AML-193 (cell line): ENCODE measurements at places on chromosomes 16 and 17.

GRCh38 chr16:56368545-56368944, 56.8 kb downstream of the AMFR start:
- no peak for DNase-seq

- DNase-seq = no peak
Observed at GRCh38 chr17:28173801-28174200, 131.3 kb downstream of the NLK start.

GRCh38 chr17:76726776-76727718, at the start of gene METTL23:
Gene METTL23 (plus strand): TSS chr17:76726839. CDS start chr17:76729711, 2,872 bp downstream.
- DNase-seq = peak; percentile 53

DNA sequence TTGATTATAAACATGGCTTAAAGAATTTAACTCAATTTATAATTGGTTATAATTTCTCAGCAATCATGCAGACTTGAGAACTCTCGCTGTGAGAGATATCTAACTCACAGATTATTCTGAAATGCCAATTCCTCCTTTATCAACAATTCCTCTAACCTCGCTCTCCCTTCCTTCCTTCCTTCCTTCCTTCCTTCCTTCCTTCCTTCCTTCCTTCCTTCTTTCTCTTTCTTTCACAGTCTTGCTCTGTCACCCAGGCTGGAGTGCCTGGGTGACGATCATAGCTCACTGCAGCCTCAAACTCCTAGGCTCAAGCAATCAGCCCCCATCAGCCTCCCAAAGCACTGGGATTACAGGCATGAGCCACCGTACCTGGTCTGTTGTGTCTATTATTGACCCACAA, 42.4 kb downstream of the CHD9 start:
- DNase-seq = no peak

DNA sequence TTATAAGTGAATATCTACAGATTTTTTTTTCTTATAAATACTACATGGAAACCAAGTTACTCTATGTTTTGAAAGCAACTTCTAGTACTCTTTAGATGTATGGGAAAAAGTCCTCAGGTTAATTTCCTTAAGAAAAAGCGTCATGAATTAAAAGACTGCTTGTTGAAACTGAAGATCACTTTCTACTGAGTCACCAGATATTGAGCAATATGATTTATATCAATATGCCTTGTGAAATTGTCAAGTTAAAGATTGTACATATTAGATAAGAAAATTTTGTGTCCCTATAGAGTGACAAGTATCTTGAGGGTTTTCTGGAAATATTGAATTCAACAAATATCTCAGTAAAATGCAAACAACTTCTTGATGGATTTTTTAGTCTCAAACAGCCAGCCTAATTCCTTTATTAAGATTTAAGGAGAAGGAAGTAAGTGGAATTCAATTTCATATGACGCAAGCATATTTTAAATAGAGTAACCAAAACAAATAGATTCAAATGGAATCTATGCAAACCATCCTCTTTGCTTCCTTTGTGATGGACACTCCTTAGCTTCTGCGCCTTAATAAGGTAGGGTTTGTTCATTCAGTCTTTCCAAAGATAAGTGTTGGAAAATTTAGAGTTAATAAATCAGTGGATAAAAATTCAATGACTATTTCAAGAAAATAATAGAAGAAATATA, 16.6 kb downstream of the KRT12 start:
- DNase-seq = no peak

- no peak for DNase-seq
Observed at GRCh38 chr17:62657145-62657665, 29.7 kb downstream of the MRC2 start.

DNA sequence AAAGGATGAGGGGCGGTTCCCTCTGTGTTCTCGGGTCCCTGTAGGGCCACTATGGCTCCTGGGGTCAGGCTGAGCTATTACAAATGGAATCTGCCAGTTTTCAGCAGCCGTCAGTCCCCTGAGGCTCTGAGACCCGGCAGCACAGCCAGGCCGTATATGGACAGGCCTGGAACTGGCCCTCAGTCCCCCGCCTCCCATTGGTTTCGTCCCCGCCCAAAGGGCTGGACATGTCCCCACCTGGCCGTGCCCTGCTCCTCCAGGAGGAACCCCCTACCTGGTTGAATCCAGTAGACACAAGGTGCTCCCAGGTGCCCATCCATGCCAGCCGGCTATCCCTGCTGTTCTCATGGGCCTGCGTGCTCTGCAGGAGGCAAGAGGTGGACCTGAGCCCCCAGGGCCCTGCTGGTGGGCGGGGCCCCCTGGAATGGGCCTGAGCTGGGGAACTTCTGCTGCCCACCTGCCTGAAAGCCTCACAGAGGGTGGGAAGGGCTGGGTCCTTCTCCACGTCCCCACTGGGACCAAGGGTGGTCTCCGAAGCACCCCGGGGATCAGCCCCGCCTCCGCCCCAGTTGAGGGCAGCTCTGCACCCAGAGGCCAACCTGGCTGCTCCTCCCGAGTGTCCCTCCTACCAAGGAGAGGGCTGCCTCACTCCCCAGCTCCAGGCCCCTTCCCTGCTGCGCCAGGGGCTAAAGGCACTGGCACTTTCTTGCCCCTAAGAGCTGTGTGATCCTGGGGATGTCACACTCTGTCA, 16.8 kb downstream of the VASN start:
- DNase-seq = no peak

GRCh38 chr17:80679816-80680215, 135.2 kb downstream of the RPTOR start:
- no peak for DNase-seq

- no peak for DNase-seq
Observed at GRCh38 chr17:12927541-12928425, 90.0 kb downstream of the ELAC2 start.

- peak; percentile 76 for DNase-seq
Observed at GRCh38 chr16:10862438-10862837, 14.6 kb upstream of the CIITA start.

DNA sequence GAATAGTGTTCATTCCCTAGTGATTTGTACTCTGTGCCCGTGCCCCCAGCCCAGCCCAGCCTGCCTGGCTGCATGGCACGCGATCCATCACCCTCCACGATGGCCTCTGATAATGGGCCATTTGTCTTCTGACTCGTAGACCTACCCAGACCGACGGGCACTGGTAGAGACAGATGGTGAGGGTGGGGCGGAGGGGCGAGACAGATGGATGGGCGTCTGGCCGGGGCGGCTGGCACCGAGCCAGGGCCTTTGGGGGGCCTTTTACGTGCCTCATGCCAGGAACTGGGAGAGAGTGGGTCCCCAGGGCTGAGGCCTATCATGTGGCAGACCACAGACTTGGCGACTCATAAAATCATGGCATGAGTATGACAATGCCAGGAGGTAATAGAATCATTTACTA, 25.4 kb downstream of the CRHR1 start:
- no peak for DNase-seq

DNA sequence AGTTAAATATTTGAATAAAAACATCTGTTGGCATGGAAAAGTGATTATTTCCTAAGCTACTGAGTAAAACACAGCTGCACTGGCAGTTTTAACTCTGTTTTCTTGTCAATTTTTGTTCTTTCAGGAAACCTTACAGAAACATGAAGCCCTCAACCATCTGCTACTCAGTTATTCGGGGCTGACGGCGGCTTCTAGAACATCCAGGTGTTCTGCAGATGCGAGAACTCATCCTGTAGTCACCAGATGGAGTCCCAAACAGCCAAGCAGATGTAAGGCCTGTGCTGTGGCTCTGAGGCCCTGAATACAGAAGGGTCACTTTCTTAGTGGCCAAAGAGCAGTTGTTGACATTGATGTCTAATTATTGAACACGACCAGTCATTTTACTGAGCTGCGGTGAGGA, 15.5 kb downstream of the ARSG start:
- no peak for DNase-seq

- DNase-seq = no peak
Observed at GRCh38 chr17:35052241-35052610, 11.3 kb downstream of the RFFL start.

- no peak for DNase-seq
Observed at GRCh38 chr17:46078675-46079074, 79.6 kb downstream of the STH start.

- no peak for DNase-seq
Observed at GRCh38 chr17:76120658-76121008, 17.0 kb upstream of the EXOC7 start.

- DNase-seq = peak; percentile 41
Observed at GRCh38 chr17:63275318-63275970, 170.7 kb downstream of the CYB561 start.

DNA sequence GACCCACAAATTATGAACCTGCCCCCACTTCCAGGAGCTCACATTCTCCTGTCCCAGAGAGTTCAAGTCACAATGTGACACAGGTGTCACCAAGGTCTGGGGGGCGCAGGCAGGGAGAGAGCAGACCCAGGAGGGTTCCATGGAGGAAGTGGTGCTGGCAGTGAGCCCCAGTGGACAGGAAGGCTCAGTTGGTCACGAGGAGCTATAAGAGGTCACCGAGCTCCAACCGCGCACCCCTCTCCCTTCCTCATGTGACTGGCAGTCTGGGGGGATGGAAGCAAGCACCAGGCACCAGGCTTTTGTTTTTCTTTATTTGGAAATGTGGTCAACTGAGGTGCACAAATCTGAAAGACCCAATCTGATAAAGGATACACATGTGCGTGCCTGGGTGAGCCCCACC, 2.5 kb downstream of the ITGAD start:
- no peak for DNase-seq
